ENCODE measurements at places on chromosomes 1 and 21. TPM values are rescaled to one million over a fixed set of nuclear protein-coding genes. Genes with fewer than 3 reads are reported as not detected.

CLEC20A gene
- not detected for total RNA-seq

PDPN gene
- total RNA-seq, result not detected

TAS1R1 gene
- total RNA-seq, result not detected

GBP6 gene
- 0.55 TPM for total RNA-seq

LCK gene
- 187 TPM for total RNA-seq

TDRD5 gene
- total RNA-seq, result not detected

ALPL gene
- total RNA-seq, result 0.38 TPM

DMRTA2 gene
- total RNA-seq, result not detected

TNFAIP8L2 gene
- total RNA-seq, result 18.2 TPM

MTMR11 gene
- 2.5 TPM for total RNA-seq

AMIGO1 gene
- total RNA-seq, result 4.0 TPM

KHDRBS1 gene
- total RNA-seq, result 186 TPM

CRYAA gene
- total RNA-seq, result not detected

PIGC gene
- total RNA-seq, result 17.8 TPM

SSX2IP gene
- 8.7 TPM for total RNA-seq

Measured in activated T-cell treated with anti-CD3 and anti-CD28 coated beads, Interleukin-2, amount 50 U/mL, for 4 hours (primary cell).